ENCODE measurements at places on chromosomes 4 and X.

DNA sequence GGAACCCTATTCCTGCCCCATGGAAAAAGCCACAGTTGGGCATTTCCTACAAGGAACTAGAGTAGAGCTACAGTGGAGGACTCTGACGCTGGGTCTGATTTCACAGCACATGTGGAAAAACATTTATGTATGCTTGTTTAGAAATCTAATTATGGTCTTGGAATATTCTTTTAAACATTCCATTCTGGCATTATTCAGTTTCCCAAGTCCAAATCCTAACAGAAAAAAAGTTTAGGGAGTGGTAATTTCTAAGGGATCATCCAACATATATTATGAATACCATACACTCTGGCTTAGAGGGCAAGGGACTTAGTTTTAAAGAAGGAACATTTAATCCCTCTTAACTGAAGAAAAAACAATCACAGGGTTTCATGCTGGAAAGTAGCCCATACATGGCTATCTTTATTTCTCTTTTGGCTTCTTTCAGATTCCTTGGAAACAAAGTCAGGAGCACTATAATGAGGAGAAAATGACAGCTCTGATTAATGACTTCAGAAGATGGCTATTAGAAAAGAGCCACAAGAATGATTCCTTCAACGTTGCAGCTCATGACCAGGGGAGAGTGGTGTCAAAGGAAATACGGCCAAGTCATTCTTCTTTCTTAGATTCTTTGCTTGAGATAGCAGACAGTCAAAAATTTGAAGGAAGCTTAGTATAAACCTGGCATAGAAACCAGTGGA lies 56.1 kb downstream of the CNGA2 start:
- no peak for DNase-seq

DNA sequence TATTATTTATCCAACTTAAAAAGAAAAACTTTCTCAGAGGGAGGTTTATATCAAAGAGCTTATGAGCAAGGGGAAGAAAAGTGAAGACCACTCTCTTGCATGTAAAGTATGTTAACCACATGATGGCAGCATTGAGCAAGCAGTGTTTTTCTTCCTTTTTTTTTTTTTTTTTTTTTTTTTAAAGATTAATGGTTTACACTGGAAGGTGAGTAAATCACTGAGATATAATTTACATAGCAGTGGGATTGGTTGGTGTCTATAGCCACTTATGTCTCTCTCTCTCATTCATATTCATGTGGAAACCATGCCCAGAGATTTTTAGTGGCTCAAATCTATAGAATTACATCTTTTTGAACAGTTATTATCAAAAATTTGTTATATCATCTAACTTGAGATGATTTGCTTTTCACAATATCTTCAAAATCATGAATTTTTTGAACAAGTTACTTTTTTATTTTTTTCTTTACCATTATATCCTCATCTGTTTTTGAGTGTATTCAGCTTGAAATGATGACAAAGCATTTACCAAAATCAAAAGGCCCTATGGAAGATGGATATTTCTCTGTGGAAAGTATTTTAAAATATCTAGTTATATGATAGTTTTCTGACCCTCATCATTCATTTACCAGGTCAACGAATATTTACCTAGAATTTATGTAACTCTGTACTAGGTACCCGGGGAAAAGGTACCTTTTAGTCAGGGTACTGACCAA lies 31.6 kb downstream of the MTHFD2L start:
- DNase-seq = no peak

GRCh38 chr4:86398187-86398586 lies 38.3 kb upstream of the MAPK10 start:
- no peak for DNase-seq

GRCh38 chrX:120732461-120732860 lies 102.6 kb upstream of the C1GALT1C1 start:
- DNase-seq = no peak

DNA sequence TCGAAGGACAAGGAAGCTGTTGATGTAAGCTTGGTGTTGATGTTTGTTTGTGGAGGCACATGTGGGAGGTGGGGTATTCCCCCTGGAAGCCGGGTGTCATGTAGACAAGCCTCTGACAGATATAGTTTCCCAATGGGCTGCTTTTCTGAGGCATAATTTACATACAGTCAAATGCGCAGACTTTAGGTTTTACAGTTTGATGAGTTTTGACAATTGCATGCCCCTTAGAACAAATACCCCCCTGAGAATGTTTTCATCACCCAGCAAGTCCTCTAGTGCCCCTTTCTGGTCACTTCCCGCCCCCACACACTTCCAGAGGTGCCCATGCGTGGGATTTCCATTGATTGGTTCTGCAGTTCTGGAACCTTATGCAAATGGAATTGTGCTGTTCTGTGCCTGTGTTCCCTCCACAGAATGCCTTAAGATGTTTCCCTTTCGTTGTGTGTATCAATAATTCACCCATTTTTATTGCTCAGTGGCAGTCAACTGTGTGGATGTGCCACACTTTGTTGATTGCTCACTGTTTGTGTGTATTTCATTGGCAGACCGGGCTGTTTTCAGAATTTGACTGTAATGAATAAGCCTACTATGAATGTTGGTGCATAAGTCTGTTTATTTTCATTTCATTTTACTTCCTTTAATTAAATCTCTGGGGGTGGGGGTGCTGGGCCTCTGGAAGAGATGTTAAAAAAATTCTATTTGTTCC lies 8.5 kb downstream of the EVC start:
- DNase-seq = no peak

GRCh38 chr4:51909236-51909703 lies 66.3 kb downstream of the DCUN1D4 start:
- DNase-seq = no peak
